Adrenal gland (tissue), 19 donors: ENCODE measurements at places on chromosomes 7 and 10. TPM values are rescaled to one million over a fixed set of nuclear protein-coding genes. Genes with fewer than 3 reads are reported as not detected.

- peak; percentile 6 for DNase-seq
- no peak overlapping the region for H3K4me3 ChIP-seq
- no peak overlapping the region for H3K27ac ChIP-seq
- H3K27me3 ChIP-seq, result no peaks in the 10 kb centered on the region
- no peaks in the 10 kb centered on the region for H3K36me3 ChIP-seq
These were observed 44.4 kb downstream of the JAKMIP3 start for GRCh38 chr10:132110111-132110521.

- no peaks in the 10 kb centered on the region for H3K4me1 ChIP-seq
- no peak overlapping the region for H3K4me3 ChIP-seq
- no peak for DNase-seq
- H3K36me3 ChIP-seq, result no peaks in the 10 kb centered on the region
- H3K27ac ChIP-seq, result no peak overlapping the region
These were observed 131.5 kb downstream of the ATE1 start for GRCh38 chr10:121796342-121796741.

DNA sequence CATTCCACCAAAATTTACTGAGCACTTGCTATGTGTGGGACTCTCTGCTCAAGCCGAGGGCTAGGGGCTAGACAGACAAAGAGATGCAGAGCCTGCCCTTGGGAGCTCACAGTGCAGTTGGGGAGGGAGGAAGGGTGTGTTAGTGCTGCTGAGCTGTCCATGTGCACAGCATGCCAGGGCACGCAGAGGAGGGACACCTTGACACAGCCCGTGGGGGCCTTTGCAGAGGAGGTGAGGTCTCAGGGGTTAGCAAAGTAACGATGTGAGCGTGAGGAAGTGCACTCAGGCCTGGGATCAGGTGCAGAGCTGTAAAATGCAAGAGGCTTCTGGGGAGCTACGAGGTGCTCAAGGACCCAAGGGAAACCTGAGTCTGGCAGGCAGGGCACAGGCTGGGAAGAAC lies 16.3 kb downstream of the PRKCQ start:
- no peaks in the 10 kb centered on the region for H3K4me1 ChIP-seq
- H3K27me3 ChIP-seq, result no peaks in the 10 kb centered on the region
- no peak overlapping the region for H3K27ac ChIP-seq
- no peak overlapping the region for H3K4me3 ChIP-seq
- DNase-seq, result no peak

- DNase-seq, result no peak
- no peak overlapping the region for H3K4me3 ChIP-seq
- H3K36me3 ChIP-seq, result no peaks in the 10 kb centered on the region
- no peaks in the 10 kb centered on the region for H3K27me3 ChIP-seq
- no peak overlapping the region for H3K27ac ChIP-seq
These were observed 656.5 kb downstream of the SDK1 start for GRCh38 chr7:3957472-3958108.

PTF1A gene
- total RNA-seq, result not detected

DNA sequence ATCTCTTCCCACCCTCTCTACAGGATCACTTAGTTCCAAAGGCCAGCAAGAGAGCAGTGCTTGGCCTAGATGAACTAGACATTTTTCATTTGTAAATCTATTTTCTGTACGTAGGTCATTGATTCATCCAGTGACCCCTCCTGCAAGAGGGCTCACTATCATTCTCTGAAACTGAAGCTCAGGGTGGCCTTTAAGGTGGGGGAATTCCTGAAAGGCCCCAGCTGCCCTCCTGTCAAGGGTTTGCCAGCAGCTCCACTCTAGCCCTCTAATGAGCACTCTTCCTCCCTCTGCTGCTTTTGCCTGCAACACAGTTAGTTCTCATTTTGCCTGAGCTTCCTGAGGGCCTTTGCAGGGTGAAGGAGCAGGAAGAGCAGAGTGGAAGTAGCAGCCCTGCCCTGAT lies 41.2 kb downstream of the LRRC18 start:
- no peak for DNase-seq
- no peaks in the 10 kb centered on the region for H3K4me1 ChIP-seq
- no peak overlapping the region for H3K27ac ChIP-seq
- H3K27me3 ChIP-seq, result no peaks in the 10 kb centered on the region

DNA sequence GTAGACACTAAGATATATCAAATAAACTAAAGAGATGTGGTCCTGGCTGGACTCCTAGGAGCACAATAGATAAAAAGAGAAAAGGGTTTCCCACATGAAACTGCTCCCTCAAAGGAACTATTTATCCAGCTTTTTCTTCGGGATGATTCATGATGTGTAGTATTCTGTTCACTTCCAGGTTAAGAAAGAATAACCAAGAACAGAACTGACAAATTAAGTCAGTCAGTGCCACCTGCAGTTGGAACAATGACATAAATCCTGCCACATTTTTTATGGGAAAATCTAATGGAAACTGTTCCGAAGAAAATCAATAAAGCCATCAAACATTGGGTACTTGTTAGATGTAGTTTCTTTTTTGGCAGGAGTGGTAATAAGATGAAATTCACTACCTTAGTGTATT lies 87.1 kb downstream of the POLR1F start:
- no peak for DNase-seq
- no peak overlapping the region for H3K27ac ChIP-seq
- no peaks in the 10 kb centered on the region for H3K36me3 ChIP-seq
- no peaks in the 10 kb centered on the region for H3K27me3 ChIP-seq
- no peak overlapping the region for H3K4me3 ChIP-seq
